Right cardiac atrium (tissue), 5 donors: ENCODE measurements at places on chromosomes 6 and 20. TPM values are rescaled to one million over a fixed set of nuclear protein-coding genes. Genes with fewer than 3 reads are reported as not detected.

- no peak for DNase-seq
Measured at GRCh38 chr6:79718509-79719247, 87.5 kb downstream of the SH3BGRL2 start.

GRCh38 chr6:121855521-121855920, 420.1 kb downstream of the GJA1 start:
- no peak for DNase-seq

DNA sequence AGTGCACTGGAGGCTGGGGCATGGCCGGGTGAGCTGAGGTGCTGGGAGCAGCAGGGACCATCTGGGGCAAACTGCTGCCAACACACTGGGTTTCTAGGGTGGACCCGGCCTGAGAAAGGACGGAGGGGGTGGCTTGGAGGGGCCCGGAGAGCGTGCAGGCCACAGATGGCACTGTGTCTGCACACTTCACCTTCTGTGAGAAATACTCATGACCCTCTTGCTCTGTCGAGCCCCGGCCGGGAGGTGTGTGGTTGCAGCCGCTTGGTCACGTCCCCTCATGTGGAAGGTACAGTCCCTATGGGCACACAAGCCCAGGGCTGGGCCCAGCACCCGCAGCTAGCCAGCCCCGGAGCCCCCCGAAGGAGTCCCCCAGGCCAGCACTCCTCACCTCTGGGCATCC, 59.7 kb downstream of the RBM38 start:
- no peak for DNase-seq

GRCh38 chr6:42555477-42556457, 8.1 kb upstream of the UBR2 start:
- no peak for DNase-seq

DNA sequence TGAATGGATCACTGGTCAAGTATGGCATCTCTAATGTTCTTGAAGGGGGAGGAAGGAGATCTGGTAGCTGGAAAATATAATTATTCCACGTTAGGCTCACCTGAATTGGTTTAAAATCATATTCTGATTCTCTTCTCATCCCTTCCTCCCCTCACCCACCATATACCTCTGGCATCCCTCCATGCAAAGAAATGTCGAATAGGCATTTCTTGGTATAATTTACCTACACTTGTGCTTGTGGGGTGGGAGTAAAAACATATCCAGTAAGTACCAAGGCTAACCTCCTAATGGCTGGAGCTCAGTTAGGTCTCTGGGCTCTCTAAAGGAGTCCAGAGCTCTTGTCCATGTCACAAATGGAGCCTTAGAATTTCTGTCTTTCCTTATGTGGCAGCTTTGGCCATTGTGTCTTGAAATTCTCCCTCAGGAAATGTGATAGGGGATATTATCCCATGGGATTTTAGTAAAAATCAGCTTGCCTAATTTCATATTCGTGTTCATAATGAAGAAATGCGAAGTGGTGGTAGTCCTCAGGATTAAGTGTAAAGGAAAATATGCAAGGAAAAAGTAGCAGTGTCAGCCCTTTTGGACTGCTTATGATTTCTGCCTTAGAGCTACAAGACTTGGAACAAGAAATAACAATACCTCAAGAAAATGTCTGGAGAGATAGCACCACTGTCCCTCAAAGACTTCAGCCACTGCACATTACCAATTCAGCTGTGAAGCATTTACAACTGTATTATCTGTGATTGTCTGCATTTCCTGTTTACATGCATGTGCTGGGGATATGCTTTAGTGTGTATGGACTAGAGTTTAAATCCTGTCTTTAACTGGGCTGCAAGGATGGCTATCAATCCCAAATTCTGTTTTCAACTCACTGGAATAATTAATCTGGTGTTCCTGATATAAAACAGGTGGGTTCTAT, 12.3 kb downstream of the TAF11 start:
- DNase-seq, result no peak

DNA sequence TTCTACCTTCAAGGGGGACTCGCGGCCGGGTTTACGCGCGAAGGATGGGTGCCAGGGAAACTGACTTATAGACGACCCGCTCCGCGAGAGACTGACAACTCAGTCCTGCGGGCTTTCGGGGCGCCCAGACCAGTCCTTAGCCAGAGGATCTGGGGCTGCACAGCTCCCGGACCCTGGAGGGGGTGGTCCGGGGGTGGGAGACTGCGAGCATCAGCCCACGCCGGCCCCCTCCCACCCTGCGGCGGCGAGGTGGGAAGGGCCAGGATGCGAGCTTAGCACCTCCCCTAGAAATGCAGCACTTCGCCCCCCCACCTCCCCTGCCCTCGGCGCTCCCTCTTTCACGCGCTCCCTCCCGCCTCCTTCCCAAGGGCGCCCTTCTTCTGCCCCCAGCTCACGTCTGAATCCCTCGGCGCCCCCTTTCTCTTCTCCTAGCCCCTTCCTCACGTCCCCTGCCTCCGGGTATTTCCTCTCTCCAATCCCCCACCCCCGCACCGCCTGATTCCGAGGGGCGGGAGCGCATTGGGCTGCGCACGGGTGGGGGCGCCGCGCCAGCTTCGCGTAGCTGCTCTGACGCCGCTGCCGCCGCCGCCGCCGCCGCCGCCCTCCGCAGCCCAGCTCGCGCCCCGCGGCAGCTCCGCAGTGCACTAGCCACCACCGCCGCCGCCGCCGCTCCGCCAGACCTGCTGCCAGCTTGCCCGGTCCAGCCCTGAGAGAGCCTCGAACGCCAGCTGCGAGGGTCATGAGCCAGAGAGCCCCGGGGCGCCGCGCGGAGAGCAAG, at the start of gene SLC32A1:
TSS of gene SLC32A1 (plus strand) at position 639 of the 778 bp plus-strand sequence. CDS start 239 bp downstream, outside the sequence.
- DNase-seq, result no peak

DNA sequence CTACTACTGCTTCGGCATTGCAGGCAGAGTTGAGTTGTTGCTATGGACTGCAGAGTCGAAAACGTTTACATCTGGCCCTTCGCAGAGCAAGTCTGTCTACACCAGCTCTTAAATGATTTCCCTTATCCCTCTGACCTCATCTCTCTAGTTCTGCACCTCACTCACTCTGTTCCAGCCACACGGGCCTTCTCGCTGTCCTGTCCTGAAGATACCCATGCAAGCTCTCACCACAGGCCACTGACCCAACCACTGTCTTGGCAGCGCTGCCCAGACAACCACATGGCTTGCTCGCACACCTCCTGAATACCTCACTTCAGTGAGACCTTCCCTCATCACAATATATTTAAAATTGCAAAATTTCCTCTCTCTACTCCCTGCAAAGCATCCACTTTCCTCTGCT, 31.4 kb downstream of the B4GALT5 start:
- DNase-seq, result no peak

GRCh38 chr6:40669343-40669742, 82.2 kb upstream of the LRFN2 start:
- DNase-seq, result no peak

ATP6V1G2 gene
- 2.8 TPM for polyA plus RNA-seq

GHRH gene
- polyA plus RNA-seq, result 19.5 TPM

DNA sequence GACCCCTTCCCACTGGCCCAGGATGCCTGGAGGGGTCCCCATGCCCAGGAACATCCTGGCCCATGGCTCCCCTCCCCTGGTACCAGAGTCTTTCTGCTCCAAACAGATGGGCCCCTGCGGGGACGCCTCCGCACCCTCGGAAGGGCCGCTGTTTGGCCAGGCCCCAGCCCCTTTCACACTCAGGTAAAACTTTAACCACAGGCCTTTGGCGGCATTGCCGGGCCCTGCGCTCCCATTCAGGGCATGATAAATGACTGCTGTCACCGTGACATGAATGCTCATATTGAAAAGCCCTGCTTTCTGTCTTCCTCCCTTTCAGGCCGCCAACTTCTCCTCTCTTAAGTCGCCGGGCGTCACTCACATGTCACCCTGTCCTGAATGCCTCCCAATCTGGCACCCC, 141.5 kb upstream of the TOP1 start:
- DNase-seq, result no peak

GRCh38 chr6:166930354-166930891, 25.9 kb downstream of the RNASET2 start:
- DNase-seq, result no peak

IL22RA2 gene
- 0.05 TPM for polyA plus RNA-seq

GSTA1 gene
- polyA plus RNA-seq, result 0.09 TPM

DNA sequence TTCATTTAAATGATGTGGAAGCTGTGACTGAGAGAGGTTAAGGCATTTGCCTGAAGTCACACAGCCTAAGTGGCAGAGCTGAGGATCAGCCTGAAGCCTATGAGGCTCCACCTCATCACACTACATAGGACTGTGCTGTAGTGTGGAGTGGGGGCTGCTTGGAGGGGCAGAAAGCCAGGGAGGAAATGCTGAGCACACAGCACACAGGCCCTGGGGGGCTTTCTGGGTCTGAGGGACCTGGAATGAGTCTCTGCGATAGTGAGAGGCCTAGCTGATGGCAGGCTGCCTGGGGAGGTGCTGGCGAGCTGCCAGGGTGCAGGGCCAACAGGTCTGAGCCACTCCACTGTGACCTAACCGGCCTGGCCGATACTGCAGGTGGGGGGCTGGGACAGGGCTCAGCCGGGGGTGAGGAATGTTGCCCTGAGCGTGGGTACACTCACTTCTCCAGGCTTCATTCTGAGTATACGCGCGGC, 2.2 kb upstream of the ARHGAP40 start:
- DNase-seq, result peak; percentile 47

- DNase-seq, result no peak
Measured at GRCh38 chr20:48711696-48712464, 115.9 kb downstream of the PREX1 start.

GJA1 gene
- polyA plus RNA-seq, result 116 TPM

SRMS gene
- polyA plus RNA-seq, result not detected

MYB gene
- polyA plus RNA-seq, result not detected

- DNase-seq, result no peak
Measured at GRCh38 chr20:58372806-58373205, 16.2 kb upstream of the VAPB start.

DNA sequence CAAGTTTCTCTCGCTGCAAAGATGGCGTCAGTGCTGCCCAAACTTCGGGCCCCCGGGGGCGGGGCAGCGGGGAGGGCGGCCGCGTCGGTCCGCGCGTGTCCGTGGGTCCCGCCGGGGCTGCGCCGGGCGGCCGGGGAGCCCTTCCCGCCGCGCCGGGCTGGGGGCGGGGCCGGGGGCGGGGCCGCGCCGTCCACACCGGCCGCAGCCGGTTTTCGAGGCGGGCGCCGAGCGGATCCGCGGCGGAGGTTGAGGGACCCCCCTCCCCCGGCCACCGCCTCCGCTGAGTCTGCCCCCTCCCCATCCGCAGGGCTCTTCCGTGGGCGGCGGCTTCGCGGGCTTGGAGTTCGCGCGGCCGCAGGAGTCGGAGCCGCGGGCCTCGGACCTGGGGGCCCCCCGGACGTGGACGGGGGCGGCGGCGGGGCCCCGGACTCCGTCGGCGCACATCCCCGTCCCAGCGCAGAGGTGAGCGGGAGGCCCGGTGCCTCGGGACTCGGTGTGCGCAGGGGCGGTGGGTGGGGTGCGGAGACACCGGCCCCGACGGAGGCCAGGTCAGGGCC, 572 bp downstream of the SLC2A4RG start:
- DNase-seq, result peak; percentile 86

DNA sequence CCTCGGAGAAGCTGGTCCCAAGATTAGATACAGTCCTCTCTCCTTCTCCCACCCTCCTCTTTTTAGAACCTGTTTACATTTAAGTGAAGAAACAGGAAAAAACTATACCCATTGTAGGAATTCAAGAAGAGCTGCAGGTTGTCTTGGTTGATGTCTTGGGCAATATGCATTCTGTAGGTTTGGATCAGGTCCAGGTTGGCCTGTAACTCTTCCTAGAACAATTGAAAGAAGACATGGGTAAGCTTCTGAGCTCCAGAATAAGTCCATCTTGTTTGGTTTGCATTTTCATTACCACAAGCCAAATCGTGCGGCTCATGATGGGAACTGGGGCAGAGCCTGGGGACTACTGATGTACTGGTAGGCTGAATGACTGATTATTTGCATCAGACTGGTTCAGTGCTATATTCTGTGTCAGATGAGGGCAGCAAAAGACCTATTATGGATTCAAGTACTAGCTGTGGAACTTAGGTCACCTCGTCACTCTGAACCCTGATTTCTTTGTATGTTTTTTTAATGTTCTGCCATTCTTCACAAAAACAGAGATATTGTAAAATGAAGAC, 20.3 kb upstream of the SLA2 start:
- no peak for DNase-seq

DNA sequence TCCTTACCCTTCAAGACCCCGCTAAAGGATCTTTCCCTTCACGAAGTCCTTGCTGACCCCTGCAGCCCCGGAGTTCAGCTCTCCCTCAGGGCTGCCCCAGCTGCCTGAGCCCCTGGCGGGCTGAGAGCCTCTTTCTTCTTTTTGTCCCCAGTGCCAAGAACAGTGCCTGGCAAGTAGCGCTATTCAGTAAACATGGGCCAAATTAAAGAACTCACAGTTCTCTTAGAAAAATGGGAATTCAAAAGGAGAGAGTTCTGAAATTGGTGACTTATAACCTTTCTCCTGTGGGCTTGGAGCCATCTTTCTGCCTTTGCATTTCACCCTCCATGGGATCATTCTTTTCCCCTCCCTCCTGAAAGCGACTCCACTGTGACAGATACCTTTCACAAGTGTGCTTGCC, 227.2 kb downstream of the TMEM242 start:
- DNase-seq, result peak; percentile 23

- DNase-seq, result no peak
Measured at GRCh38 chr20:25399037-25399430, 8.4 kb upstream of the ABHD12 start.

DNA sequence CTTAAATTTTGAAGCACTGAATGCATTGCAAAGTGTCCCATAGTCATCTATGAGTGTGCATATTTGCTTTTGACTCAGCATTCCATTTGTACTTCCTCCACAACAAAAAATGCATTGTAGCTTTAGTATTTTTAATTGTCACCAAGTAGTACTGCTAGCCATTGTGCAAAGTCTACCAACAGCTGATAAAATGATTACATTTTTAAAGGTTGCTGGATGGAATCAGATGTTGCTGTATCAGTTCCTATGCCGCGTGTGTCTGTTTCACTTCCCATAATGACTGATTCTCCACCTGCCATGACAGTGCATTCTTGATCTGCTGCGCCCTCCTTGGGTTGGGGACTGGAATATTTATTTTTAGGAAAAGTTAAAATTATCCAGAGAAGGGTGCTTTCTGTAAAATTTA, 41.2 kb downstream of the SLX4IP start:
- DNase-seq, result no peak

PHF3 gene
- polyA plus RNA-seq, result 8.8 TPM

PRICKLE4 gene
- polyA plus RNA-seq, result 1.7 TPM
